Fibroblast of skin of scalp (primary cell): ENCODE measurements at places on chromosomes 7 and 10.

DNA sequence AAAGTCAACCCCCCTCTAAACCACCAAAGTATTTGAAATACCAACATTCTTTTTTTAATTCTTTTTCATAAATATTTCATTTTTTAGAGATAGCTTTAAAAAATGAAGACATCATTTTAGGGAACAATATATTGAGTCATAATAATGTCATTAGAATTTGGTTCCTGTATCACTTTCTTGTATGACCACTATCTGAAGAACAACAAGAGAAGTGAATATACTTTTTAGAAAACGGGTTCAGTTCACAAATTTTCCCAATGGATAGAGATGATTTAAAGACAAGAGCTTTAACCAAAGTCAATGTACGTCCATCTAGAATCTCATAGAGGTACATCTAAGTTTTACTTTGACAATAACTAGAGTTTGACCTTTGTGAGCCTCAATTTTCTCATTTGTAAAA lies 48.2 kb downstream of the CUBN start:
- DNase-seq, result no peak

GRCh38 chr7:27185854-27186667 lies 1.0 kb upstream of the HOXA11 start:
- DNase-seq, result no peak

DNA sequence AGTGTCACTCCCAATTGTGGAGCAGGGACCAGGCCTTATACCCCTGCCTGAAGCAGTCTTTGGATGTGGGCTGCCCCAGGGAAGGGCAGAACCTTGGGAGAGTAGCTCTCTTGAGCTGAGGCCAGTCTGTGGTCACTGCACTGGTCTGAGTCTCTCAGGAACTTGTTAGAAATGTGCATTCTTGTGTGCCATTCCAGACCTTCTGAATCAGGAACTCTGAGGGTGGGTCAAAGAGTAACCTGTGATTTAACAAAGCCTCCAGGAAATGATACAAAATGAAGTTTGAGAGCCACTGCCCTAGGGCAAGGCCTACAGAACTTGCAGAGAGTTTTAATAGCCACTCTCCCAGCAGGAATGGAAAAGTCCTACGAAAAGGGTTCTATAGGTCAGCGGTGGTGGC lies 68.1 kb downstream of the LYZL1 start:
- DNase-seq, result no peak

DNA sequence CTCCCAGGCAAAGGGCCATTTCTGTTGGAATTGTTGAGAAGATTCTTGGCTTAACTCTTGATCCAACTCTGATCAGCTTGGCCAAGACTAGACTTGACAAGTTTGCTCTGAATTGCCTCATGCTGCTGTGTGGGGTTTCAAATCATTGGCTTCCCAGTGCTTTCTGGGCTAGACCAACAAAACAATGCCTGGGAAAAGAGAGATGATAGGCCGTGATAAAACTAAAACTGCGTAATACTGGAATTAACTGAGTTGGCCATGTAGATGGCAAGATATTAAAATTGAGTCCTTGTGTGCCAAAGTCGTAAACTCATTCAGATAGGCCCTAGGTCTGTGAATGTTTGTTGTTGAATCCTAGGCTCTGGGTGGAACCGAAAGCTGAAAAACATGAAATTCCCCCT lies 222.6 kb downstream of the MGMT start:
- DNase-seq, result no peak

GRCh38 chr7:99493823-99494222 lies 6.3 kb downstream of the ZNF394 start:
- DNase-seq, result no peak

GRCh38 chr7:96055717-96056116 lies 266.2 kb downstream of the SLC25A13 start:
- DNase-seq, result no peak

- DNase-seq, result no peak
Measured at GRCh38 chr10:29191674-29192073, 97.2 kb upstream of the LYZL1 start.

DNA sequence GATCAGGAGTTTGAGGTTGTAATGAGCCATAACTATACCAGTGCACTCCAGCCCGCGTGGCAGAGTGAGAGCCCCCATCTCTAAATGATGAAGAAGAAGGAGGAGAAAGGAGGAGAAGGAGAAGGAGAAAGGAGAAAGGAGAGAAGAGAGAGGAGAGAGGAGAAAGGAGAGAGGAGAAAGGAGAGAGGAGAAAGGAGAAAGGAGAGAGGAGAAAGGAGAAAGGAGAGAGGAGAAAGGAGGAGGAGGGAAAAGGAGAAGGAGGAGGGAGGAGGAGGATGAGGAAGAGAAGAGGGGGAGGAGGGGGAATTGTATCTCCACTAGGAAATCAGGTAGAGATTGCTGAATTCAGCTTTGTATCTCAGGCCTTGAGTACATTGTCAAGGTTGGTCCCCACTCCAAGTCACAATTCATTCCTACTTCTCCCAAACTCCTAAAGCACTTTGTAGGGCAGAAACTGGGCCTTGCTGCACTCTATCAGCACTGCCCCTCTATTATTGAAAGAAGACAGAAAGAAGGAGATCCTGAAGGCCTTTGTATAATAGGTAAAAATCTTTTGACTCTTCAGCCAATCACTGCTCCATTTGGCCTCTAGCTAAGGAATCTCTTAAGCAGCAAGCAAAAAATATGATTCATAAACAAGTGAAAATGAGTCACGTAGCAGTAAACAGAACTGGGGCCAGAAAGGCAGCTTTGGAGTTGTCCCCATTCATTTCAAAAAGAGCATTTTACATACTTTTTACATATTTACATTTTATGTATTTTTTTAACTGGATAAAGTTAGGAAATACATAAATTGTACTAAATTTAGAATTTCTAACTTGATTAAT lies 178.0 kb downstream of the IMMP2L start:
- DNase-seq, result peak; percentile 31

DNA sequence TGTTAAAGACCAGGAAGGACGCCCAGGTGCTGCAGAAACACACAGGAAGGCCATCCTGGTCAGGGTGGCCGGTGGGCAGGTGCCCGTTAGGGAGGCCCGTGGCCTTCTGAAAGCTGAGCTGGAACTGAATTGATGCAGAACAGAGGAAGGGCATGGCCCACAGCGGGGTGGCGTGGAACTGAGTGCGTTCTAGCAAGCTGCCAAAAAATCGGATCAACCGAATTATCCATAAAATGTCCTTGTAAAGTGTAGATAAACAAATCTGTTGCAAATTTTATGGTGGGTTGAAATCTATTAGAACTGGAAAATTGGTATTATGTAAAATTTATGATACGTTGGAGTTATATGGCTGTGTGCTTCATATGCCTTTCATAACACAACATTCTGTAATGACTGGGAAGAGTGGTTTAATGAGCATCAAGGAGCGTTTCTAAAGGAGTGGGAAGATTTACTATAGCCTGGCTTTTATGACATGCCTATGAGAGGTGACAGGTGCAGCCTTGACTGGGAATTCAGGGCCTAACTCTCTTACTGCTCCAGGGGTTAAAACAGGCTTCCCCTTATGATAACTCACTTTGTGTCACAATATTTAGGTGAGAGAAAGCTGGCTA lies 108.1 kb downstream of the GPR26 start:
- DNase-seq, result no peak

DNA sequence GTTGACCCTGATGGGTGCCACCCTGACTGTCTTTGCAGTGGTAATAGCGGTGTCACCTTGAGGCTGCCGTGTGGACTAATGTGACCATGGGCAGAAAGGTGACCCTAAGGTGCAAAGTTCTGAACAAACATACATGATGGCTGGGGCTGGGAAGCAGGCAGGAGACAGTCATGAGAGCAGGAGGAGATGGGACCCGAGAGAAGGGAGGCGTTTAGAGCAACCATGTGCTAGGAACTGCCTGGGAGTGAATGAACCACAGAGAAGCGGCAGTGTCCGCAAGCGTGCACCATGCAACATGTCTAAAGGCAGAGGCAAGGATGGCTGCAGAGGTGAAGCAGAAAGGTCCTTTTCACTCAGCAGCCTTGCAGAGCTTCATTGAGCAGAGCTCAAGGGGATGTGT lies 113.1 kb upstream of the GDF10 start:
- DNase-seq, result no peak
